Esophagus mucosa (tissue), 1 donor: ENCODE measurements at places on chromosomes 4 and X.

DNA sequence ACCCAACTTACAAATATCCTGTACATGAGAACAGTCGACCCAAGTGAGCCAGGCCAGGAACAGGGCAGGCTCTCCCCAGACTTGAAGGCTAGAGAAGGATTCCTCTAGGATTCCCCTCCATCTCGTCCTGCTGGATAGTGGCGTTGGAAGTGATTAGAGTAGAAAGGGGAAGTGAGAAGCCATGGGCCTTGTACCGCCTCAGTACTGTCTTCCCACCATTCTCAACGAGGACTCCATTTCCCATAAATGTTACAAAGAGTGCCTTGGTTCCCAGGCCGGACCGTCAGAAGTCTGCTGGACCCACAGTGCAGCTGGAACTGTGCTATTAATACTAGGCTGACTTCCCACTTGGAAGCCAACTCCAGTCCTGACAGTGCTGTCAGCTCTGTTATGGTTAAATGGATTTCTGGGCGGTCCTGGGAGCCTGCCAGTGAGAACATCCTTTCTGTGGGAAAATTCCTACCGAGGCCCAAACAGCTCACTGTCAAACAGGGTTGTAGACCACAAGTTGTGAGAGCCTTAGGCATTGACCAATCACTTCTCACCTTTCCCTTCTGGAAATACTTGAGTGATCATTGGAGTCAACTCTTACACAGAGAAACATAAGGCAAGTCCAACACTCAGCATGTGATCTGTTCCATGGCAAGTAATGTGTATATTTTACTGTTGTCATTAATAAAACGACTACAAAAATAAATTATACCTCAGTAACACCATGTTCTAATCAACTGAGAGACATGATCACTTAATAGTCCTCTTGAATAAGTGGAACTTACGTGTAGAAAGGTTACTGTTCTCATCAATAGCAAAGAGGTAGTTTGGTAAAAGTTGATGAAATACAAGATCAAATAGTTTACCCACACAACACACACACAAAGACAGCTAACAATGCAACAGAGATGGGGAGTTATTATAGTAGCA is 58.4 kb downstream of the AMELX start:
- ATAC-seq: peak; percentile 27

GRCh38 chr4:103934178-103934789 is 214.5 kb upstream of the TACR3 start:
- ATAC-seq: no peak

GRCh38 chr4:132669786-132670185 is 479.3 kb upstream of the PCDH10 start:
- no peak for ATAC-seq

GRCh38 chr4:3160438-3160837 is 86.0 kb downstream of the HTT start:
- no peak for ATAC-seq

GRCh38 chr4:24328711-24329110 is 255.6 kb downstream of the DHX15 start:
- no peak for ATAC-seq

- ATAC-seq: no peak
These were observed 17.8 kb downstream of the ZDHHC9 start for GRCh38 chrX:129825746-129826505.

- ATAC-seq: no peak
These were observed 100.8 kb downstream of the PSAPL1 start for GRCh38 chr4:7333801-7334421.

DNA sequence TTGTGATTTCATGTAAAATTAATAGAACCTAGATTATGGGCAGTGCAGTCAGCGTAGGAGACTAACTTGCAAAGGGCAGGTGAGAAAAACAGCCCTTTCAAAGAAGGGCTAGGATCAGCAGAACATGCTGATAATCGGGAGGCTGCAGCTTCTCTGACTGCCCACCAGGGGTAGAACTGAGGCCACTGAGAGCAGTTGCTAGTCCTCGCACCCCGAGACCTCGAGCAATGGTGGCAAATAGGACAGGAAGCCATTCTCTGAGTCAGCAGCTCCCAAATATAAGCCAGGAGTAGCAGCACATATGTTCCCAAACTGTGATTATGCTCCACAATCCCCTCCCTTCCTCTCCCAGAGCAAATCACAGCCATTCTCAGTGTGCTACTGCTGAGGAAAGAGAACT is 186.5 kb downstream of the MSL3 start:
- ATAC-seq: no peak

- no peak for ATAC-seq
These were observed 1644.9 kb upstream of the TENM3 start for GRCh38 chr4:180598281-180598680.

- ATAC-seq: no peak
These were observed 47.4 kb upstream of the IL21 start for GRCh38 chr4:122668241-122668640.

- ATAC-seq: no peak
These were observed 289.4 kb downstream of the ANKRD50 start for GRCh38 chr4:124423160-124423559.
